NCI-H2029 (cell line): ENCODE measurements at places on chromosomes 1 and 21.
A peak's percentile ranks its signal among the peaks of the same experiment; 100 is the strongest.

DNA sequence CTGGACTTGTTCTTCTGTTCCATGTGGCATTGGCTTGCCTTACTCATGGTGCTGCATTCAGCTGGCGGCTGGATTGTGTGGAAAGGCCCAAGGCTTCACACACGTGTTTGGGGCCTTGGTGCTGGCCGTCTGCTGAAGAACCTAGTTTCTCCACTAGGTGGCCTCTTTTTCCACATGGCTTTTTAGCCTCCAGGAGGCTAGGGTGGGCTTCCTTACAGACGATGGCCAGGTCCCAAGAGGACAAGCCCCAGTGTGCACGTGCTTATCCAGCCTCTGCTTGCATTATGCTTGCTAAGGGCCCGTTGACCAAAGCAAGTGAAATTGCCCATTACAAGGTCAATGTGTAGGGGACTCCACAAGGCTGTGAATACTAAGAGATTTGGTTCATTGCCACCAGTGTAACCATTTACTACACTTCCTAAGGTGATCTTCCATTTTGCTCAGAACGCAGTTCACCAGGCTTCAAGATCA, 47.5 kb upstream of the FOXO6 start:
- DNase-seq, result peak; percentile 69

- DNase-seq, result no peak
Observed at GRCh38 chr1:175307160-175307559, 114.6 kb upstream of the KIAA0040 start.

- DNase-seq, result no peak
Observed at GRCh38 chr1:86263101-86263500, 106.5 kb upstream of the COL24A1 start.

DNA sequence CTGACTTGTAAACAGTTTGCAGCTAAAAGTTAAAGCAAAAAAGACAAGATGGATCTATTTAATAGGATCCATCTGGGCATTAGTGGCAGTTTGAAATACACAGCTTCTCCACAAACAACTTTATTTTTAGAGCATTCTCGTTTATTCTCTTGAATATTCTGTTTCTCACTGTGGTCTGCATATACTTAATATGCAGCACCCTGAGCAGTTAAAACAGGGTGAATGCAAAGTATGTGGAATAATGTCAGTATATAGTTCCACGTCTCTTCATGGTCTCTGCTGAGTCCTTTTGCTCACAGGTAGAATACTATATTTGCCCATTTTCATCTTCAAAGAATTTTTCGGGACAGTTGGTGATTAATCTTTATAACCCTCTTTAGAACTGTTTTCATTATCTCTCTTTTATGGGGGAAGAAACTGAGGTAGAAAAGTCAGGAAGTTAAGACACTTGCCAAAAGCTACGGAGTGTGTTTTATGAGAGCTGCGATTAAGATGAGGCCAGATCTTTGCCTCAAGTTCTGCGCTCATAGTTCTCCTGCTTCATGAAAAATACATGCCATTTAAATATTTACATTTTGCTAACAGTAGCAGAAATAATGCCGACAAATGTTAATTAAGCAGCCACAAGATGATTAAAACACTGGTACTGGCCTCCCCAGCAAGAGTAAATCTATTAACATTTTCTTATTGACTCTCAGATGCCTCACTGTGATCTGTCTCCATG, 115.6 kb downstream of the PTBP2 start:
- DNase-seq, result no peak

DNA sequence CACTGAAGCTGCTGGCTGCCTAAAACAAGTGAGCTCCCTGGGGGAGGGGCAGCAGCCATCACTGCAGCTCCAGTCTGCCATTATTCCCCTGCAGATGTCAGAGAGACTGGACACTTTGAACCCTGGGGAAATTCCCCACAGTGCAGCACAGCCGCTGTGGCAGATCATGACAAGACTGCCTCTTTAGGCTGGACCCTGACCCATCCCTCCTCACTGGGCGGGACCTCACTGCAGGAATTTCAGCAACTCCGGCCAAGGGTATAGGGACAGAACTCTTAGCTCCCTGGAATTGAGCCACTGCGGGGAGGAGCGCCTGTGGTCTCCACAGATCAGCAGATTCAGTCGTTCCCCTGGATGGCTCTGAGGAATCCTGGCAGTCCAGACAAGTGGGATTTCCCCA, 964.6 kb downstream of the BRINP3 start:
- no peak for DNase-seq

- DNase-seq, result no peak
Observed at GRCh38 chr1:16145662-16146278, 10.1 kb downstream of the EPHA2 start.

GRCh38 chr1:236175642-236176336, 33.5 kb downstream of the GPR137B start:
- no peak for DNase-seq

DNA sequence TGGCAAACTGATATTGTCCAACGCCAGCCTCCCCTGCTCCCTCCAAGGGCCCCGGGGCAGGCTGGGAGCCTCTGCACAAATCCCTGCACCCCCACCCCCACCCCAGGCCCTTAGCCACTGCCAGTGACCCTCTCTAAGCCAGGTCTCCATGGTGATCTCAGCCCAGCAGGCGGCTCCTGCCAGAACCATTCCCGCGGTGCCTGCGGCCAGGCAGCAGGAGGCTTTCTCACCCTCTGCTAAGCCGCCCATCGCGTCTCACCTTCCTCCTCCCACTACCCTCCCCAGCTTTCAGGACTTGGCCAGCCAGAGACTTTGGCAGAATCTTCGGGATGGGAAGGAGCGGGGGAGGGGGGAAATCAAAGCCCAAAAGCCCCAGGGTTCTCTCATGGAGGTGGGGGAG, 46.8 kb upstream of the WASF2 start:
- DNase-seq, result no peak

DNA sequence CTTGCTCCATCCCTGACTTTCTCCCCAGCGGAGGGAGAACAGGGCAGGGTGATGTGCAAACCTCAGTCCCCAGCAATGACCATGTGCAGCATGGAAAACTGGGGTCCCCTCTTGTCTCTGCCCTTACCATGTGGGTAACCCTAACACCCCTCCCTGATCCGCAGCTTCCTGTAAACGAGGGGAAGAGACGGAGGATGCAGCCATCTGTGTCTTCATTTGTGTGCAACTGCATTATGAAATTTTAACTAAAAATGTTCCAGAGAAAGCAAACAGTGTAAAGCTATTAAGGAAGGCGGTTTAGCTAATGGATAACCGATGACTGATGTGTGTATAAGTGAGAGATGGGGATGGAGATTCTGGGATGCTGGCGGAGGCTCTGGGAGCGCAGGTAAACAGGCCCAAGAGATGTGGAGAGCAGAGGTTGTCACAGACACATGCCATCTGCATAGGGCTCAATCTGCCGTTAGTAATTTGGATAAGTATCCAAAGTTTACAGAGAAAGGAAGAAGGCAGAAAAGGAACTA, 206.6 kb downstream of the DSCAM start:
- no peak for DNase-seq
